Stimulated activated CD8-positive, alpha-beta memory T cell treated with anti-CD3 and anti-CD28 coated beads, Interleukin-15, amount 100 ng/mL, for 24 hours (primary cell): ENCODE measurements at places on chromosomes 4 and X.

DNA sequence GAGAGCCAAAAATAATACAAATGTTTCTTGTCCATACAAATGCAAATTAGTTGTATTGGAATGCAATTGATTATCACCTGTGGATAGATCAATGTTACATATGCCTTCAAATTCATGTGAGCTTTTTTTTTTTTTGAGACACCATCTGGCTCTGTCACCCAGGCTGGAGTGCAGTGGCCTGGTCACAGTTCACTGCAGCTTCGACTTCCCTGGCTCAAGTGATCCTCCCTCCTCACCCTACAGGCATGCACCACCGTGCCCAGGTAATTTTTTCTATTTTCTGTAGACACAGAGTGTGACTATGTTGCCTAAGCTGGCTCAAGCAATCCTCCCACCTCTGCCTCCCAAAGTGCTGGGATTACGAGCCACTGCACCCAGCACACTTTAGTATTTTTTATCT, 38.6 kb upstream of the TMEM184C start:
- DNase-seq: no peak

- no peak for DNase-seq
These were observed 9.9 kb downstream of the CTSO start for GRCh38 chr4:155943605-155944291.

DNA sequence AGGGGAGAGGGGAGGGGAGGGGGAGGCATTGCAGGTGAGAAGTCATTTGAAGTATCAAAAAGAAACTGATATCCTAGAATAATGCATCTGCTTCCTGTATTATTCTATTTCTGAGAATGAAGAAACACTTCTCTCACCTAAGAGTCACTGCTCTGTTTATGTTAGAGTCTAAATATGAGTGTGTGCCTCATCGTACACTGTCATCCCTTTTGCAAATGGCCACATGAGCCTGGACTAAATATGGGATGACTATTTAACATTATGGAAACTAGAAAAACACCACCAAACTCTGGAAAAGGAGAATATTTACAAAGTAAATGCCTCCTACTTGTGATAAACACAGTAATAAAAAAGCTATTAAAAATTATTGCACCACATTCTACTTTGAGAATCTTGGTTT, 146.4 kb upstream of the NOCT start:
- DNase-seq: no peak

DNA sequence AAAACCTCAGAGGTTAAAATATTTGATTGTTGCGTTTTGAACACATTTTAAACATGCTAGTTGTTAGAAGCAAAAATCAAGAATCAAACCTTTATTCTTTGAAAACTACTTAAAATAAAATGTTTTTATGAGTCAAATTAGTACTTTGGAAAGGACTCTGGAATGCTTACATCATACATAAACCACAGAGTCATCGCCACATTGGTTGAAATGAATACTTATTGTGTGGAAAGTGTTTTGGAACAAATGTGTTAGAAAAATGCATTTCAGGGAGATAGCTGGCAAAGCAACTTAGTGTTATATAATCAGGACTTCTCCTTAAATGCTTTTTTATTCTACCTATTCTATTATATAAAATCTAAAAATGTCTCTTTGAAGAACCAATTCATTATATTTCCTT, 49.4 kb upstream of the CAMK2D start:
- no peak for DNase-seq
